ENCODE measurements at places on chromosomes 2 and 18. TPM values are rescaled to one million over a fixed set of nuclear protein-coding genes. Genes with fewer than 3 reads are reported as not detected.

DNA sequence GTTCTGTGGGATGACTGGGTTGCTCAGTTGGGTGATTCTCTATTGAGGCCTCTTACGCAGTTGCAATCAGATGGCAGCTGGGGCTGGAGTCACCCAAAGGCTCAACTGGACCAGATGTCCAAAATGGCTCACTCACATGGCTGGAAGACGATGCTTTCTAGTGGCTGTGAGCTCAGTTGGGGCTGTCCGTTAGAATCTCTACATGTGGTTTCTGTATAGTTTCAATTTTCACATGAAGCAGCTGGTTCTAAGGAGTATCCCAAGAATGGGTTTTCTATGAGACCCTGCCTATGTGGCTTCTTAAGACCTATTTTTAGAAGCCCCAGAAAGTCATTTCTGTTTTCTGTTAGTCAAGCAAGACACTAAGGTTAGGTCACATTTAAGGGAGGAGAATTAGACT is 4.4 kb downstream of the XRCC5 start:
- DNase-seq = no peak

LGALSL gene
- 4.7 TPM for polyA plus RNA-seq

PTPRN gene
- polyA plus RNA-seq = 2.1 TPM

DNA sequence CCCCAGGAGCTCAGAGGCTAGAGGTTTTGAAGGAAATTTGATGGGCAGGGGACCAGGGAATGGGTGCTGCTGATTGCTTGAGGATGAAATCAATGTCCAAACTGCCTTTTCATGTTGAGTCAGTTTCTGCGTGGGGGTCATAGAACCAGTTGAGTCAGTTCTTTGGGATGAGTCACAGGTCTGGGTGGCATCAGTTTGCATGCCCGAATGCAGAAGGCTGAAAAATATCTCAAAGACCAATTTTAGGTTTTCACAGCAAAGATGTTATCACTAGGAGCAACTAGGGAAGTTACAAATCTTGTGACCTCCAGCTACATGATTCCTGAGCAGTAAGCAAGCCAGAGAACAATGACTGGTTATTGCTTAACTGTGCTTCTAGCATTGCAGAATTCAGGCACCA is 1135.1 kb upstream of the CRIM1 start:
- DNase-seq = no peak

DNA sequence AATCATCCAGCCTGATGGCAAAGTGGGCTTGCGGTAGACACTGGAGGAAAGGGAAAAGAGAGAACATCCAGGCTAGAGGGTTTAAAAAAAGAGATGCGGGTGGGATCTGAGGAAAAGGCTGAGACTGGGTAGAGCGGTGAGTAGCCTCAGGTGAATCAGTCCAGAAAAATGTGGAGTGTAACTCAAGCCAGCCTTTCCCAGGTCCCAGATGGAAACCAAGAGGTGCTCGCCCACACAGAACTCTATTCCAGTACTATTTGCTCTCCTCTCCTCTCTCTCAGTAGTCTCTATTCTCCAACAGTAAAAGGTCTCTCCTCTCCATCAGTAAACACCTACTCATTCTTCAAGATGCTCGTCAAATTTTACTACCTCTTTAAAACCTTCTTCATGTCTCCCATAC is 38.3 kb upstream of the NRP2 start:
- DNase-seq = no peak

MC5R gene
- polyA plus RNA-seq = not detected

GRCh38 chr18:46134920-46135675 is 30.9 kb downstream of the HAUS1 start:
- DNase-seq = no peak

DNA sequence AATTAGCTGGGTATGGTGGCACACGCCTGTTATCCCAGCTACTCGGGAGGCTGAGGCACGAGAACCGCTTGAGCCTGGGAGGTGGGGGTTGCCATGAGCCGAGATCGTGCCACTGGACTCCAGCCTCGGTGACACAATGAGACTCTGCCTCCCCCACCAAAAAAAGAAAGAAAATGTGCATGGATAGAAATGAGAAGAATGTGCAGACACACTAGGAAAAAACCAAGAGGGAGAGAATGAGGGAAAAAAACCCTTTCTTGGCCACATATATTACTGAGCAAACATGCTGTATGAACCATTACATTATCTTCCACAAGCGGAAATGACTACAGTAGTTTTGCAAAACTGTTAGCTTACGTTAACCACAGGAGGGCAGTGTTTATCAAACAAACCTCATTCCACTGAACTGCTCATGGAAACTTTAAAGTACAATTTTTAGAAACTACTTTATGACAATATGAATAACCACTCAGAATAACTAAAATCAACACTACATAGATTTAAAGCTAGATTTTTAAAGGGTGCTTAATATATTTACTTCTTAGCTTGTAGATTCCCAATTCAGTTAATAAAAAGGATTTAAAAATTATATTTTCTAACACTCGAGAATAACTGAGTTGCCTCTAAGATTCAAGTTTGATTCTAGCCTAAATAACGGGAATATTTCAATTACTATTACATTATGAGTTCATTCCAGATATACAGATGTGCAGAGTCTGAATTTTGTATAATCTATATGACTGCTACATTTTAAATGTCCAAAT is 26.4 kb downstream of the ASXL2 start:
- DNase-seq = peak; percentile 17

- DNase-seq = no peak
Observed at GRCh38 chr2:113201496-113202304, 27.9 kb downstream of the PSD4 start.

DNA sequence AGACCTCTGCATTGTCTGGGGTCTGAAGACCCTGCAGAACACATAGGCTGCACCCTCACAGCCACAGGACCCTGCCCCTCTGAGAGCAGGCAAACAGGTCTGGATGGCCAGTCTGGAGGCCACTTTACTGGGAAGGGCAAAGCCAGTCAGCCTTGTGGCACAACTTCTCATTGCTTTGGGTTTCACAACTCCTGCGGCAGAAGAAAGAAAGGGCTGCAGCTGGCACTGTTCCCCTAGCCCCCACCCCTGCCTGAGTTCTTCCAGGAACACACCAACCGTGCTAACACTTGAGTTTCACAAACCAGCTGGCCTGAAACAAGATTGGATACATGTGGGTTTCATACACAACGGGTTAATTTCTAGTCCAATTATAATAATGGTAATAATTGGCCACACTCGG is 276.5 kb upstream of the MGAT5 start:
- DNase-seq = no peak

MAPK4 gene
- polyA plus RNA-seq = 13.8 TPM

KATNAL2 gene
- 1.8 TPM for polyA plus RNA-seq

DNA sequence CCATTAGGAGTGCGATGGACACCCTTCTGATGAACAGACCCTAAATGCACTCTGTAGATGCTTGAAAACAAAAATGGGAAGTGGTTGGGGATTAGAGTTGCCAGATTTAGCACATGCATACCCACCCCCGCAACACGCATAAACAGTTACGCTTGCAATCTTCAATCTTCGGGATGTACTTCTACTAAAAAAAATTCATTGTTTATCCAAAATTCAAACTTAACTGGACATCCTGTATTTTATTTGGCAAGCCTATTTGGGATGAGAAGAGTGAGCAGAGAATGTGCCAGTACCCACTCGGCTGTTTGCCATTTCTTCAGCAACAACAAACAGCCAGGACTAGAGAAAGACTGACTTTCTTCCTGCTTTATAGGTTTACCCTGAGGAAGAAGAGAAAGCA is 18.4 kb downstream of the KIAA2012 start:
- no peak for DNase-seq

DNA sequence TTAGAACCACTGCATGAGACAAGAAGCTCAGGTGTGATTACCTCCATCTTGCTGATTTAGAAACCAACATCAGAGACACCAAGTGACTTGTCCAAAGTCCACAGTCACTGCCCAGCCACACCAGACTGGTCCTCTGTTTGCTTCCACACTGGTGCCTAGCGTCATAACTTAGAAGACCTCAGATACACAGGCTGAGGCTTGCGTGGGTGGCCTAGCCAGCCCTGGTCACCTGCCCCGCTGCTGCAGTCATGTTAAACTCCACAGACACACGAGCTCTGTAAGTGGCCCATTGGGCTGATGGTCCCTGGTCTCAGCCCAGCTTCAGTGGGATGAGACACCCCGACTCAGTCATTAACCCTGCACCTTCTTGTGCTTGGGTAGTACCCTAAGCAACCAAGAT is 47.1 kb downstream of the CNGA3 start:
- no peak for DNase-seq

CCBE1 gene
- 0.37 TPM for polyA plus RNA-seq

SLC11A1 gene
- 19.7 TPM for polyA plus RNA-seq

ANXA4 gene
- 68.0 TPM for polyA plus RNA-seq

DNA sequence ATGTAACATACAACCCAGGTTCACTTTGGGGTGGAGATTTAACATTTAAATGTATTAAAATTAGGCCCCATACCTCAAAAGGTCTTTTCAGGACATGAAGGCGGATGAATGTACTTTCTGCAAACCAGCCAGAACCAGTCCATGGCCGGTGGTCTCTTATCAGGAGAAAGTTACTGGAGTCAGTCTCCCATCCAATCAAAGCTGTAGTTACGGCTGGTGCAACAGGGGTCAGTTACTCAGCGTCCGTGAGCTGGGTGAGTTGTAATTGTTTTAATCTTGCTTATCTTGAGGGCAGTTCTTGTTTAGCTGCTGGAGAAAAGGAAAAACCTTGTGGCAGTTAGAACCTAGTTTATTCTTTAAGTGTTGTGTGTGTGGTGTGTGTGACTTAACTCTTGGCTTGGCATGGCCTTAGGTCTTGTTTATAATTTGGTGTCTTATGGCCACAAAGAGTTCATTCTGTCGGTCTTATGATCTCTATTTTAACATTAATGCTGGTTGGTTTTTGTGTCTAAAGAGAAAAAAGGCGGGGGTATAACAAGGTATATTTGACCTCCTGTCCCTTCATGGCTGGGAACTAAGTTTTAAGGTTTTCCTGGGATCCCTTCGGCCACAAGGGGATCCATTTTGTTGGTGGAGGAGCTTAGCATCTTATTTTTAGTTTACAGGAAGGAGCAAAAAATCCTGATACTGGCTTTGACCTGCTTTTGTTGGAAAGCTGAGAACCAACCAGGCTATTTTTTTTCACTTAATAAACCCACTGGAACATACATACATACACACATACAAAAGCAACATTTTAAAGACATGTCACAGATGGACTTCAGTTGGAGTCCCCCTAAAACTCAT is 143.5 kb upstream of the NCK2 start:
- DNase-seq = no peak

DNA sequence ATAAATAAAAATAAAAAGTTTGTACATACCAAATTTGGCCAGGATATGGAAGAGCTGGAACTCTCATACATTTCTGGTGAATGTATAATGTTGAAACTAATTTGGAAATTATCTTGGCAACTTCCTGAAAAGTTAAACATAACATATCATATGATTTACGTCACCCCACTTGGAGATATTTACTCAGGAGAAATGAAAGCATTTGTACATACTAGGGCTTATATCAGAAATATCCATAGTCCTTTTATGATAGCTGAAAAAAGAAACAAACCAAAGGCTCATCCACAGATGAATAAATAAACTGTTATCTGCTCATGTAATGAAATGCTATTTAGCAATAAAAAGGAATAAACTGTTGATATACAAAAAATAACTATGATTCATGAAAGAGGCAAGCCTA is 318.2 kb upstream of the NRXN1 start:
- no peak for DNase-seq

- no peak for DNase-seq
Observed at GRCh38 chr18:32258558-32259204, 68.8 kb downstream of the MEP1B start.

DNA sequence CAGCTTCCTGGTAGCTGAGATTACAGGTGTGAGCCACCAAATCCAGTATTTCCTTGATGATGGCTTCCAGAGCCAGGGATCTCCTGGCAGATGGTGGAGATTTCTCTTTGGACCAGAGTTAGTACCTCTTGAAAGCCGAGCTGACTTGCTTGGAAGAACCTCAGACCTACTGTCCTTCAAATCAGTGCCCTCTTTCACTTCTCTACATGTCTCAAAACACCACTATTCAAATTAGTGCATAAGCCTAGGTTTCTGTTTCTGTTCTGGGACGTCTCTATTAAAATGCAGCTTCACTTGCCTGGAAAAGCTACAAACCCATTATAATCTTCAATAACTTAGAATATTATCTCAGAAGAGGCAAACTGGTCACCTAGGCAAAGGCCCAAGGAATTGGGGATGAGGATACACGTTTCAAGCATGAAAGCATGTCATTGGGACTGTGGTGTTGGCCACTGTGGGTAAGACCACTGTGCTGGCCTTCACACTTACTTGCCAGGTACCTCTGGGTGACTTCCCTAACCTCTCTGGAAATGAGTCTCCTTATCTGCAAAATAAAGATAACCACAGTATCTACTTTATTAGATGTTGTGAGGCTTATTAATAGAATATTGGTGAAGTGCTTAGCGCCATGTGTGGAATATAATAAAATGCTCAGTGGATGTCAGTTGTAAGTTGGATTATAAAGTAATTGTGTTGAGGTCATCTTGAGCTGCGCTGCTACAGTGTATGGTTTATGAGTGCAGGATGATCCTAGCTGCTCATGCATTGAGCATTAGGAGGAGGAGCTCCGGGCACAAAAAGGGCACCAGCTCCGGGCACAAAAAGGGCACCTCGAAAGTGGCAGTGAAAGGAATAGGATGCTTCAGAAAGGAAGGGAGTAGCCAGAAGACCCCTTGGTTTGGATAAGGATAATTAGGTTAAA is 84.5 kb downstream of the DOCK10 start:
- no peak for DNase-seq

PUM2 gene
- 48.6 TPM for polyA plus RNA-seq

GRCh38 chr2:241542278-241542605 is 16.3 kb upstream of the BOK start:
- DNase-seq = no peak

NR4A2 gene
- polyA plus RNA-seq = 11.1 TPM
